T-helper 2 cell treated with Interferon-gamma antibody and Interleukin-4, amounts not matched to agents 5 μg/mL and 100 μg/mL, for 36 hours (primary cell): ENCODE measurements at places on chromosomes 5 and 9.

- no peak for DNase-seq
These were observed 1.0 kb upstream of the F2R start for GRCh38 chr5:76714751-76715485.

DNA sequence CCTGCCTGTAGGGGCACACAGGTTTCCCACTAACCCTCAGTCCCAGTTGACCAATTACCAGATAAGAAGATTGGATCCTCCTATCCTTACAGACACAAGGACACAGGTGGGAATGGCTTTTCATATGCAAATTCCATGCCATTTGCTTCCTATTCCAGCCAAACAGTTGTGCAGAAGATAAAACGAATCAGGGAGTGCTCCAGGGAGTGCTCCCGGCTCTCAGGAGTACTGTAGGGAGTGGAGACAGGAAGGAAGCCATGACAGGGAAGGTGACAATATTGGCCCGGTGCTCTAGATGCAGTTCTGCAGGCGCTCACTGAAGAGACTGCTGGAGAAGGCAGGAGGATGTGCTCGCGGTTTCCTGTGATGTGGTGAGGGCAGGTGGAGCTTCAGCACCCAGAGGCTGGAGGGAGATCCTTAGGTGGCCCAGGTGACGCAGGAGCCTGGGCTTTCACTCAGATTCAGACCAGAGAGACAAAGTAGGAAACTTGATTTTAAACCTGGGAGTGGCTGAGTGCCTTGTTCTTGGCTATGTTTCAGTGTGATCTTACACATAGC is 260.0 kb downstream of the AUH start:
- peak; percentile 81 for DNase-seq

DNA sequence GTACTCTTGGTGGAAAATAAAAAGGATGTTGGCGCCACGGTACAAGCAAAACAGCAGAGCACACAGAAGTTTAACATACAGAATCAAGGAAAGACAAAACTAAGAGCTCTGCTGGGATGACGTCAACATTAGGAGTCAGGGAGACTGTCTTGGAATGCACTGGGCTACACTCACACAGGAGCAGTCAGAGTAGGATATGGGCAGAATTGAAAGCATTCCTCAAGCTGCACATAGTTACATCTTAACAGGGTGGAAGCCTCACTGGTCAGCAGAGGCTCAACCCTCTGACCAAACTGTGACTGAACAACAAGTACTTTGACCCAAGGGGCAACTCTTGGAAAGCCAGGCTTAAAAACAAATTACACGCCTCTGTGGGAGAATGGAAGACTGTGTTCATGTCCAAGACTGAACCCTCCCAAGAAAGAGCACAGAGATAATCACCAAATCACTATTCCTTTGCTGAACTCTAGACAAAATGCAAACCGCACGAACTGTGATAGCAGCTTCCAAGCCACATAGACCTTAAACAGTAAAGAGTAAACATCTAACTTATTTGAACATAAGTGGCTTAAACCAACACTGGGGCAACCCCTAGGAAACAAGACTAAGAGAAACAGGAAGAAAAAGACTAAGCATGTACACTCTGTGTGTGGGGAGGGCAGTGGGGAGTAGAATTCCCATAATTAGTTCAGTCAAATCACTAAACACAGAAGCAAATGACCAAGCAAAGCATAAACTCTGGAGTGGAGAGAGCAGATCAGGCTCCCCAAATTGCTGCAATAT is 772.7 kb downstream of the PRELID2 start:
- no peak for DNase-seq

DNA sequence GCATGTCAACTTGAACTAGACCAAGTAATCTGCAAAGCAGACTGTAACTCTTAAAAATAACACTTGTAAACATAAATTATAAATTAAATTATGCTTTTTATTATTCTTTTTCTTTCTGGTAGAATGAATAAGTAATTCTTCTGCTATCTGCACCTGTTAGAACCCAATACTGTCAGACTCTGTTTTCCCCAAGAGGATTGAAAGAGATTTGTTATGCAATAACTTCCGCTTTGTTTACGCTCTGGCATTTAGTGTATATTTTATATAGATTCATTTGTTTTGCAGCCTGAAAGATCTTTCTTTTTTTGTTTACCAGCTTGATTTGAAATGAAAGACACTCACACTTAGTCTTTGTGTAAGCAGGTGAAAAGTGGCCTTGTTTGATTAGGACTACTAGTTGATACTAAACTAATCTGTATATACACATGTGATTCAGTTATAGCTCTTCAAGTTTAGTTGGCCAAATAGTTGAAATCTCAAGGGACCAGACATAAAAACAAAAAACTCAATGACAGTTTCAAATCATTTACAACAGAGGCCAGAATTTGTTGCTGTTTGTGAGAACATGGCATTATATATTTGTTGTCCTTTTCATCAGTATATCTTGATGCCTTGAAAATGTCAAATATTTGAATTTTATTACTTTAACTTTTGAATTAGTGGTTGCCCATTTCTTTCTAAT is 155.8 kb downstream of the PBX3 start:
- DNase-seq, result no peak

DNA sequence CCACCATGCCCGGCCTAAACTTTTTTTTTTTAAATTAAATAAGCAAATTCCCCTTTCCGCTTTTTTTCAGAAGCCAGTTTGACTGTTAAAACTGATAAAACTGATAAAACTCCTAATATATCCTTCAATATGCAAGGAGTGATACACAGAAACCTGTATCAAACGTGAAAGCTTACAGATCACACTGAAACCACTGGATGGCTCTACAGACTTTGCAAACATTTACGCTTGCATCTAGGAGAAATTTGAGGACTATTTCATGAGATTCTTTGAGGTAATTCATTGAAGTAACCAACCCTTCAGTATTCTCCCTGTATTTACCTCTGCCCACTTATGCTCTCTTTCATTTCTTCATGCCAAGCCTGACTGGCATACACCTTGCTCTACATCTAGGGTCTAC is 40.6 kb upstream of the CHD1 start:
- DNase-seq, result no peak

DNA sequence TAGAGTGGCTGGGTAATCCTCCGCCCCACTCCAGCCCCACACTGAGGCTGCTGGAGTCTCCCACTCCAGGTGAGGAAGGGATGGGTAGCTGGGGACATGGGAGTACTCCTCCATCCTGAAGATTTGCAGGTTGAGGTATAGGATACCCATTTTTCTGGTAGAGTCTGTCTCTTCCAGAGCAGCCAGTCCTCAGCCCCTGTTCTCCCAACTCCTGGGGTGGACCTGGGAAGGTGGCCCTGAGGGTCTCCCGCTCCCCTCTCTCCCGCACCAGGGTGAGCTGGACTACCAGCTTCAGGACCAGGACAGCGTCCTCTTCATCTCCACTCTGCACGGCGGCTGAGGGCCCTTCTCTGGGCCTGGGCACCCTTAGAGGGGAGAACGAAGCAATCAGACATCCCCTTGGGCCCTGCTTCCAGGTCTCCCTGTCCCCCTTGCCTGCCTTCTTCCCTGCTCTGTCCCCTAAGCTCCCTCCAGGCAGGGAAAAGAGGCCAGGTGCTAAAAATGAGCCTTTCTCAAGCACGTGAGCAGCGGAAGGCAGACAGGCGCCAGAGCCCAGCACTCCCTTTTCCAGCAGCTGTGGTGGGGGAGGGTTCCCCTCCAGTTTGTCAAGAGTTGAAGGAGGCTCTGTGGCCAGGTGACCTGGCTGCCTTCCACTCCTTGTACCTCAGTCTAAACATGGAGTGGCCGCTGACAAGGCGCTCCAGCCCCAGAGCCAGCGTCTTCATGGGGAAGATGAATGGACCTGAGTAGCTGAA is 18.4 kb downstream of the URM1 start:
- DNase-seq, result no peak

DNA sequence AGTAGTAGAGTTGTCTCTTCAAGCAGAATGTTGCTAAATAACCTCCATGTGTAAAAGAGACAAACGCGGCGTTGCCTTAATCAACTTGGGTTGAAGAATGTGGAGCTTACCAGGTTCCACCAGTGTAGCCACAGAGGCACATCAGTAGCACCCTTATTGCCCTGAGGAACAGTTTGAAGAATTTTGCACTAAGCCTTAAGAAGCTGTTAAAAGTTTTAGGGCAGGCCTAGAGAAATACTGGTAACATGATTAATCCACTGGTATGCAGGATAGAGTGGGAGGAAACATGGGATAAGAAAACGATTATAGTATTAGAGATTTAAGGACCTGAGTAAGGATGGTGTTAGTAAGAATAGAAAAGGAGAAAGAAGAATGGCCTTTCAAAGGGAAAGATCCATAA is 100.6 kb downstream of the ZCCHC7 start:
- no peak for DNase-seq

DNA sequence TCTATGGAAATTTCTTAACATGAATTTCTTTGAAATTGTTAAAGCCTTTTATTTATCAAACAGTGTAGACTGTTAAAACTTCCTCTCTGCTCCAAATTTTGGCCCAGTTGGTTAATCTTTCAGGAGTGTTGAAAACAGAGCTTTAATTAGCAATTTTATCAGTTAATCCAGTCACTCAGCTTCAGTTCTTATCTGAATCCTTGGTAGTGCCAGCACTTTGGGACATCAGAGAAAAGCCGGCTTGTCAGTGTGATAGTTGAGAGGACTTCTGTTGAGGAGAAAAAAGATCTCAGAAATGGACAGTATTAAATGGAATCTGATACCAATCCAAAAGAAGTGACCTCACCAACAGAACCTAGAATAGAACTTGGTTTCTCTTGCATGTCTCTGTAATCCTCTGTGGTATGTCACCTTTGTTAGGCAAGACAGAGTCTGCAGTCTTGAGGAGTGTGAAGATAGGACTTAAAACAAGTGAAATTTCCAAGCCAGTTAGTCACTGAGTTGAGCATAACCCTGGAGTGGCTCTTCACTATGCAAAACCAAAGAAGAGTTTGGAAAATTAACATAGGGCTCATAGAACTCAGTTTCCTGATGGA is 251.8 kb downstream of the NNT start:
- no peak for DNase-seq

DNA sequence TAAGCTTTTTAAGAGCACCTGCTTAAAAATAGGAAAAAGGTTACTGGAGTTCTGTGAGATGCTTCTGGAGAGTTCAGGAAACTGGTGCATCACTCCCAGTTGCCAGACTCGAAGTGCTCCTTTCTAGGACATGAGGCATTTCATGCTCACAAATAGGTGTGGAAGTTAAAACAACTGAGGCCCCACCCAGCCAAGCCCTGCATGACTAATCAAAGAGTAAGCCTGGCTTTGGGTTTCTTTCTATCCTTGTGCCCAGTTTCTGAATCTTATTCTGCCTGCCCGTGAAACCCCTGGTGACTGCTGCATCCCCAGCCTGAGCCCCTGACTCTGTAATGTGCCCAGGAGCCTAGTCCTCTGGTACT is 7.7 kb downstream of the SPINK9 start:
- DNase-seq, result no peak

DNA sequence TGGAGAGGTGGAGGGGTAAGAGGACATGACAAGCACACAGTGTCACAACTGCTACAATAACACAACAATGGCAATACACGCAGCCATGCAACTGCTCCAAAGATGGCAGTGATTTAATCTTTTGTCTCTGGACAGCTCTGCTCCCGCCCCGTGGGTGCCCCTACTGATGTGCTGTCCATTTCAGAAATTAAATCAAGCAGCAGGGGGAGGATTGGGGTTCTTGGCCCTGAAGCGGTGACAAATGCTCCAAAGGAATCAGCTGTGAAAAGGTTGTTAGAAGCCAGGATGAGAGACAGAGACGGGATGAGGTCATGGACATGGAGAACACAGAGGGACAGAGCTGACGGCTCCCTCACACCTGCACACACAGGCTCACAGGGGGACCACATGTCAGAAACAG is 22.6 kb downstream of the CNTFR start:
- no peak for DNase-seq

- DNase-seq, result no peak
These were observed 63.1 kb upstream of the CD180 start for GRCh38 chr5:67259548-67260215.

DNA sequence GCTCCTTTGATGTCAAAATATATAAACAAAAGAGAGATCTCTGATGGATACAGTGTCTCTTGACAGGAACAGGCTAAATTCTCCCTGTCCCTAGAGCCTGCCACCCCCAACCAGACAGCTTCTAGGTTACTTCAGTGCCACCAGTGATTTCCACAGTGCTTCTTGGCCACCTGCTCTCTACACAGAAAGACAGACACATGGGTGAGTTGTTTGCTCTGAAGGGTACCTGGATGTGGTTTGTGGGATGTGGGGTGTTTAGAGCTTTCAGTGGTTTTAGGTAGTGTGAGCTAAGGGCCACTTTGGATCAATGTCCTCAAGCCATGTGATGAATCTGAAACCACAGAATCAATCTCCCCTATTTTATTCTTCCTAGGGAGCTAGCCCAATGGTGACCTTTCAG is 125.4 kb downstream of the ANKRD18B start:
- no peak for DNase-seq

- no peak for DNase-seq
These were observed 97.7 kb downstream of the GHR start for GRCh38 chr5:42520957-42521356.

GRCh38 chr9:131693651-131694597 is 46.0 kb downstream of the RAPGEF1 start:
- no peak for DNase-seq

DNA sequence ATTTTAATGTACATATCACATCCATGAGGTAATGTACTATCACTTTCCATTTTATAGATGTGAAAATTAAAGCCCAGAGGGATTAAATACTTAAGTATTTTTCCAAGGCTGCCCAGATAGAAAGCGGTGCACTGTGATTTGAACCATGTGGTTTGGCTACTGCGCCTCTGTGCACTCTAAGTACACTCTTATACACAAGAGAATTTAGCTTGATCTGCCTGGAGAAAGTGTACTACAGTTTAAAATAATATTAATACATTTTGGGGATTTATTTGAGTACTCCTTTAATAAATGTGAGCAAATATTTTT is 360.4 kb upstream of the ACTBL2 start:
- no peak for DNase-seq

GRCh38 chr9:109440117-109440515 is 58.0 kb downstream of the PTPN3 start:
- DNase-seq, result no peak

DNA sequence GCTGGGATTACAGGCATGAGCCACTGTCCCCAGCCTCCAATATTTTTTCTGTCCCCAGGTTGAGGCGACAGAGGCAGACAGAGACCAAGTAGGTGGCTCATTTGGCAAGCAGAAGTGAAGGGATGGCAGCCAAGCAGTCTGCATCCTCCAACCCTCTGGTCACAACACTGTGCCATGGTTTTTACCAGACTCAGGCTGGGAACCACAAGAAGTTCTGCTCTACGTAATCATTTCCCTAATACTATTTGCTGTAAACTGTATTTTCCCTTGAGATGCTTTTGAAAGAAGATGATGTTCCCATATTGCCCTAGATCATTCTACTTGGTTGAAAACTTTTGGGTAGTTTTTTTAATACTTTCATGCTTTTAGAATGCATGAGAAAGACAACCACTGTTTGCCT is 40.5 kb downstream of the PTTG1 start:
- DNase-seq, result no peak

DNA sequence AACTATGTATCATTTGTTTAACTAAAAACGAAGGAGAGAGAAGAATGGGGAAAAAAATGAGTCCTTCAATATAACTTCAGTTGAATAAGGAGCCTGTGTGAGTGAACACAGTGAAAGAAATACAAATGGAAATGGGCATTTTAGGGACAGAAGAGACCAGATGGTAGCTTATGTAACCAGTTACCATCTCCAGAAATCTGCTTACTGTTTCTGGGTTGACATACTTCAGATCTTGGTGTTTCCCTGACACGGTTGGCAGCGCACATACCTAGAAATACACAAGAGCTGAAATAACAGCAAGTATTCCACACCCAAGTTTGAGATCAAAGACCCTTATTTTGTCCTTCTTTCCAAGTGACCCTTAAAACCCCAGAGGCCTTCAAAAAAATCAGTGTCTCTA is 14.9 kb upstream of the GFRA3 start:
- no peak for DNase-seq

GRCh38 chr5:137778772-137779564 is 24.8 kb upstream of the HNRNPA0 start:
- DNase-seq, result no peak
